ENCODE measurements at places on chromosomes 13 and 19. TPM values are rescaled to one million over a fixed set of nuclear protein-coding genes. Genes with fewer than 3 reads are reported as not detected.

SIGLEC5 gene
- not detected for total RNA-seq

KISS1R gene
- total RNA-seq, result not detected

MBD3L4 gene
- total RNA-seq, result not detected

ZNF418 gene
- 6.3 TPM for total RNA-seq

ZNF835 gene
- total RNA-seq, result 0.97 TPM

STOML3 gene
- not detected for total RNA-seq

NKPD1 gene
- not detected for total RNA-seq

APLP1 gene
- total RNA-seq, result 13.8 TPM

ZNF98 gene
- not detected for total RNA-seq

FBXO17 gene
- 28.4 TPM for total RNA-seq

DCLK1 gene
- 21.1 TPM for total RNA-seq

GNA15 gene
- total RNA-seq, result not detected

C3 gene
- 0.97 TPM for total RNA-seq

ATCAY gene
- total RNA-seq, result not detected

SLC17A7 gene
- 0.16 TPM for total RNA-seq

SHANK1 gene
- 14.0 TPM for total RNA-seq

CLEC17A gene
- not detected for total RNA-seq

PSG2 gene
- total RNA-seq, result 0.65 TPM

PRTN3 gene
- total RNA-seq, result not detected

Data from hair follicle dermal papilla cell (primary cell).